ENCODE measurements at places on chromosomes 7 and 10.

DNA sequence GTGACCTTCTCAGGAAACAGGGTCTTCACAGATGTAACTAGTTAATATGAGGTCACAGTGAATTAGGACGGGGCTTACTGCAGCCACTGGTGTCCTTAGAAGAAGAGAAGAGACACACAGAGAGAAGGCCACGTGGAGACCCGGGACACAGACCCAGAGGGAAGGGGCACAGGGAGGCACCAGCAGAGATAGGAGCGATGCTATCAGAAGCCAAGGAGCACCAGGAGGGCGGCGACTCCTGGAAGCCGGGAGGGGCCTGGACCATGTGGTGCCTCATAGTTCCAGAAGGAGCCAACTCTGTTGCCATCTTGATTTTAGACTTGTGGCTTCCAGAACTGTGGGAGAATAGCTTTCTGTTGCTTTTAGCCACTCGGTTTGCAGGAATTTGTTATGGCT lies 505.9 kb downstream of the TCERG1L start:
- no peak for DNase-seq

GRCh38 chr7:131953184-131953583 lies 396.8 kb upstream of the PODXL start:
- DNase-seq: no peak

DNA sequence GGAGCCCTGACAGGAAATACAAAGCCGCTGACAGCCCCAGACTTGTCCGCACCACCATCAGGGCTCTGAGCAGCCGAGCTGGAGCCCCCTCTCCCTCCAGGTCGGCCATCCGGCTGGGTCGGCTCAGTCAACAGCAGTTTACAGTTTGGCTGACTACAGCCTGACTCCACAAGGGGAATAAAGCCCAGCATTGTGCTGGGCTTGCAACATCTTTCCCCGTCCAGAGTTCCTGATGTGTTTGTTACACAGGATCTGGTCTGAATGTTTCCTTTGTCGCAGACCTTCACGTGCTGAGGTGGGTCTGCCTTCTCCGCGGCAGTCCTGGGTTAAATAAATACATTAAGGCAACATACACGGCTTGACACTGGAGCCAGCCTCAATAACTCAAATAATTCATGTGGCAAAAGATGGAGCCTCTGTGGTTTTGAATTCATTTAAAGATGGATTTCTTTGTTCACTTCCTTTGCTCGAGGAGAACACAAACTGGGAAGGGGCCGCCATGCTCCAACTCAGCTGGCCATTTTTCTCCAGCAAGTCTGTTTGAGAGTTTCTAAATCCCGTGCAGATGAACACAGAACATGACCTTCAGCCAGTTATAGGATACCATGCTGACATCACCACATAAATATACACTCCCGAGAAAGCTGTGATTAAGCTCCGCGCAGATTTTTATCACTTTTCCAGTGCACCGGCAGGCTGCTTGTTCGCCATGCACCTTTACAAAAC lies 192.1 kb downstream of the WDR11 start:
- DNase-seq: no peak

DNA sequence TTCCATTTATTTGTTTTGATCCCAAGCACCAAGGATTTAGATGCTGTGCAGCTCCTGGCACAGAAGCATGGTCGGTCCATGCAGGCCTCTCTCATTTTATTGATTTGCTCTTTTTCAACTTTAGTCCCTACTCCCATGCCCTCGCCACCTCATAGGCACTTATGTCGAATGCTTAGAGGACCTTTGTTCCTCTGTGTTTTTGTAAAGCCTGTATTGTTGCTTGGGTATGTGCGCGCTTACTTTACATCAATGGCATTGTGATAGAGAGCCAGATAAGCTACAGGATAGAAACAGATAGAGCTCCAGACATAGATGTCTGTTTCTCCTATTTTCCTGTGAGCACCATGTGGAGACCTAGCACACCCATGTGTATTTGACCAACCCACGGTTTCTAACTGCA lies 225.0 kb downstream of the PAXIP1 start:
- DNase-seq: no peak

DNA sequence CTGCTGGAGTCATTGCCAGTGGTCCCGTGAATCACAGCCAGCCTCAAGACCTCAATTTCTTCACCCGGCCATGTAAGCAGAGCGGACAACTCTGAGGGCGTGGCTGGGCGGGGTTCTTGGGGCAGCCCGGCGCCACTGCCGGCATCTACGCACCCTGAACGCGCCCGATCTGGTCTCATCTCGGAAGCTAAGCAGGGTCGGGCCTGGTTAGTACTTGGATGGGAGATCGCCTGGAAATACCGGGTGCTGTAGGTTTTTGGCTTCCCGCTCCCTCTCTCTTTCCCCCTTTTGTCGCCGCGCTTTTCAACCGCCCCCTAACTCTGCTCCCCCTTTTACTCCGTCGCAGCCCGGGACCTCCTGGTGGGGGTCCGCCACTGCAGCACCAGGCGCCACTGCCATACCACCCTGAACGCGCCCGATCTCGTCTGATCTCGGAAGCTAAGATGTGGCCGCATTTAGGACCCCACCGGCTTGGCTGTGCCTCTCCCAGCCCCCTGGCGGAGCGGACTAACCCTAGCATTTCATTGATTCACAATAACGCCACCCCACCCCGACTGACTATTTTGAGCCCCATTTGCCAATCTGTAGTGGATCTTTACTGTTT lies 25.3 kb downstream of the GARIN1A start:
- no peak for DNase-seq

- no peak for DNase-seq
Observed at GRCh38 chr10:24502801-24503460, 220.8 kb downstream of the ARHGAP21 start.

- DNase-seq: no peak
Observed at GRCh38 chr10:91219371-91220193, 881 bp upstream of the PCGF5 start.

GRCh38 chr7:12111422-12112405 lies 99.4 kb upstream of the TMEM106B start:
- DNase-seq: no peak

- DNase-seq: no peak
Observed at GRCh38 chr10:118311505-118311904, 30.6 kb downstream of the FAM204A start.

DNA sequence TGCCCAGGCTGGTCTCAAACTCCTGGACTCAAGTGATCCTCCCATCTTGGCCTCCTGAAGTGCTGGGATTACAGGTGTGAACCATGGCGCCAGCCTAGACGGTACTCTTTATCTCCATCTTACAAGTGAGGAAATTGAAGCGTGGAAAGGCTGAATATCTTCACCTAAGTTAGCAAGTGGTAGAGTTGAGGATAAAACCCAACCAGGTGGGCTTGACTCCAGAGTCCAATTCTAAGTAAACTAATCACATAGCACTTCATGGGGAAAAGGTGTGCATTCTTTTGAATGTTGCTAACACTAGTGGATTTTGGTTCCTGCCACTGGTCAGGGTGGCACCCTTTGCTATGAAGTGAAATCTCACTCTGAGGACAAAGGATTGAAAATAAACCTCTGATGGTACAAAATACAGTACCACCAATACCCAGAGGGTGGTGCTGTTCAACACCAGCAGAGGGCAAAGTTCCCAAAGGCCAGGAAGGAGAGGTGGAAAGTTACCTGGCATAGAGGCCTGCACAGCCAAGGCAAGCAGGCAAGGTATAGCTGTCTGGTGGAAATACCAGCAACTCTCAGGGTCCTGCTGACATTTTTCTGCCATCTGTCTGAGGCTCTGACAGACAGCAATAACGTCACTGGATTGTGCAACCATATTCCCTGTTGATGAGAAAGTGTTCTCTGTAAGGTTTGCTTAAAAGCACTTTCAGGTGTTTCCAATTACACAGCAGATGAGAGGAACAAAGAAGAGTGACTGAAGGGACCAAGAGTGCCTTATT lies 17.6 kb downstream of the ZDHHC16 start:
- no peak for DNase-seq

- no peak for DNase-seq
Observed at GRCh38 chr7:4837041-4837802, 24.6 kb downstream of the PAPOLB start.

DNA sequence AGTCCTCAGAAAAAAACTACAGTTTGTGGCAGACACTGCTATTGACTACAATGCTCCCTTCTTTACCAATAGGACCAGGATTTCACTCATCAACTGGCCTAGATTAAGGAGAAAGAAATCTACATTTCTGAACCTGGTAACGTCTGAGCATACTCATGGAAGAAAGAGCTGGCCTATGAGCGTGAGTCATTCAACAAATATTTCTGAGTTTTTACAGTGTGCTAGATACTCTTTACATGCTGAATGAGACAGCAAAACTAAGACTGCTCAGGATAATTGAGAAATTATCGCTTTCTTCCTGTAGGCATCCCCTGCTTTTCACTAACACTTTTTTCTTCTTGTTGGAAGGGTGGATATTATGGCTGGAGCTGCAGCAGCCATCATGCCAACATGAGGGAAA lies 609.7 kb downstream of the TNS3 start:
- no peak for DNase-seq
